A673 (cell line): ENCODE measurements at places on chromosomes 6 and 20. TPM values are rescaled to one million over a fixed set of nuclear protein-coding genes. Genes with fewer than 3 reads are reported as not detected.

Gene TP53RK
- total RNA-seq, result 16.4 and 20.6 TPM in 2 replicates

DNA sequence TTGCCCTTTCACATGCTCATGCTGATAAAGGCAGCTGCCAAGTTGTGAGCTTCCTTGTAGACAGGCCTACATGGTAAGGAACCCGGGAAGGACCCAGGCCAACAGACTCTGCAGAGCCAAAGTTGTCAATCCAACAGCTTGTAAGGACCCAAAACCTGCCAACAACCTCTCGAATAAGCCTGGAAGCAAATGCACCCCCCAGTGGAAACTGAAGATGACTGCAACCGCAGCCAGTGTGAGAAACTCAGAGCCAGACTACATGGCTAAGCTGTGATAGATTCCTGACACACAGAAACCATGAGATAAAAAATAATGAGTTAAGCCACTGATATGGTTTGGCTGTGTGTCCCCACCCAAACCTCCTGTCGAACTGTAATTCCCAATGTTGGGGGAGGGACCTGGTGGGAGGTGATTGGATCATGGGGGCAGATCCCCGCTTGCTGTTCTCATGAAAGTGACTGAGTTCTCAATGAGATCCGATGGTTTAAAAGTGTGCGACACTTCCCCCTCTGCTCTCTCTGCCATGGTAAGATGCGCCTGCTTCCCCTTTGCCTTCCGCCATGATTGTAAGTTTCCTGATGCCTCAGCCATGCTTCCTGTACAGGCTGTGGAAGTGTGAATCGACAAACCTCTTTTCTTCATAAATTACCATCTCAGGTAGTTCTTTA is 18.8 kb upstream of the CLPSL2 start:
- DNase-seq, result peak; percentile 68

Gene PLCB1
- 6.8 and 10.4 TPM in 2 replicates for total RNA-seq

DNA sequence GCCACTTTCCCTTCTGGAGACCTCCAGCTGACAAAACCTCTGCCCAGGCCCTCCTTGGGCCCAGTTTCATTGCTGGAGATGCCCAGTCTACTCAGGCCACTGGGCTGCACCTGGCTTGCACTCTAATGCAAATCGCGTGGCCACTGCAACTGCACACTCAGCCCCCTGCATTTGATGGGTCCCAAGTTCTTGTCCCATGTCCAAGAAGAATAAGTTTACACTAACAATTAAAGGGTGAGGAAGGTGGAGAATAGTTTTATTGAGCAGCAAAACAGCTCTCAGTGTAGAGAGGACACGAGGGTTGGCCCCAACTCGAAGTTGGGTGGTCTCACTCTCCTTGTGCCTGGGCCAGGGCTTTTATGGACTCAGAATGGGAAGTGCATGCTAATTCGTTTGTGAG is 31.9 kb upstream of the THEMIS start:
- DNase-seq, result no peak

GRCh38 chr20:49381558-49382493 is 100.6 kb downstream of the KCNB1 start:
- peak; percentile 45 for DNase-seq

GRCh38 chr6:34657307-34657978 is 39.1 kb downstream of the ILRUN start:
- peak; percentile 64 for DNase-seq

DNA sequence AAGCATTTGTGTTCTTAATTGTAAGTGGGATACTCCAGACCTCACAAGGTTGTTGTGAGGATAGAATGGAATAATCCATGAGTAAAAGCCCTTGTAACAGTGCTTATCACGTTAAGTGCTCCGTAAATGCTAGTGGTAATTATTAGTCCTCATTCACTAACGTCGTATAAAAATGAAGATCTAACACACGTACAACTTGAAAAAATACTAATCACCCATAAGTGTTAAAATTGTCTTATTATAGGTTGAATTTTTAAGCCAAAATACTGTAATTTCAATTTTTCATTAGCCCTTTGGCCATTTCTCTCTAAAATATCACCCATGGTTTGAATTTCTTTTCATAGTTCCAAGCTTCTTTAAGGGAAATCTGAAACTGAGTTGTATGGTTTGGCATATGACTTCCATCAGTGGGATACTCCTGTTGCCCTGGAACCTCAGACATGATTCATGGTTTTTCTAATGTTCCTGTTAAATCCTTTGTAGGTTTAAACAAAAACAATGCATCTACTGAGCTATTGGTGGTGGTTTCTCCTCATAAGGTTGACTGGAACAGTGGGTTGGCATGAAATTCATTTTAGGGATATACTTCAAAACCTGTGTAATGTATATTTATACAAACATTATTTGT is 19.1 kb downstream of the XRN2 start:
- DNase-seq, result no peak

GRCh38 chr6:104506429-104506828 is 353.3 kb downstream of the HACE1 start:
- no peak for DNase-seq

DNA sequence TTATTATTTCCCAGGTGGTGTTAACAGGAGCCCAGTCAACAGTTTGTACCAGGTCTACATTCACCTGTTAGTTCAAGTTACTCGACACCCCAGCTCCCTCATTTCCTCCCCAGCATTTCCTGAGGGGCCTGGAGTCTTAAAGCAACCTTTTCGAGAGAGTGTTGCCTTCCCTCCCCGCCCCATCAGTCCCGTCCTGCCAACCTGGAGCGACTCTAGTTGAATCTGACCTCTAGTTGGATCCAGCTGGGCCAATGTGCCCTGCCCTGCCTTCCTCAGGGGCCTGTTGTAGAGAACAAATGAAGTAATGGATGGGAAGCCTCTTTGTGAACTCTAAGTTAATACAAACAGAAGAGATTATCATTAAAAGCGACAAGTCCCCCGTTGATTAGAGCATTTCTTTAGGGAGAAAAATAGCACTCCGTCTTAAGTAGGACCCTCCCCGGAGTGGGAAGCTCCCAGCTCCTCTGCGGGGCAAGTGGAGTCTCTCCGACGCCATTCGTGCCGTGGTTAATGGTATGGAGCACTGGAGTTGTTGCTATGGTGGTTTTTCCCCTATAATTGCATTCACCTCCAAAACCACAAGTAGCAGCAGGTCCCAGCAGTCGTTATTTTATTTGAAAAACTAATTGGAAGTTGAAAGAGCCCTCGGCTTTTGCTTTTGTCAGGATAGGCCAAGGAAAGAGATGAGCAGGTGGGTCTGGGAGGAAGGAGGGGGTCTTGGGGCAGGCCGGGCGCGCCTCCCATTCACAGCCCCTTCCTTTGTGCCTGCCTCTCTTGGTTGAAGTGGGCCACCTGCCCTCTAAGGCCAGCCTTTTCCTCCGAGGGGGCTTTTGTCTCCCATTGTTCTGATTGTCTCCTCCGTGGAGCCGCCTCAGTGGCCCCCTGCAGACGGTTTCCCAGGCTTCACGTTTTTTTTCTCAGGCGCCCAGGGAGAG is 16.1 kb downstream of the GHRH start:
- DNase-seq, result no peak

GRCh38 chr6:131135244-131136020 is at the start of gene AKAP7:
Gene AKAP7 (plus strand): TSS chr6:131135467. CDS start chr6:131135764, 297 bp downstream.
- DNase-seq, result peak; percentile 87

- no peak for DNase-seq
Measured at GRCh38 chr6:166529586-166529985, 56.9 kb downstream of the RAMACL start.

DNA sequence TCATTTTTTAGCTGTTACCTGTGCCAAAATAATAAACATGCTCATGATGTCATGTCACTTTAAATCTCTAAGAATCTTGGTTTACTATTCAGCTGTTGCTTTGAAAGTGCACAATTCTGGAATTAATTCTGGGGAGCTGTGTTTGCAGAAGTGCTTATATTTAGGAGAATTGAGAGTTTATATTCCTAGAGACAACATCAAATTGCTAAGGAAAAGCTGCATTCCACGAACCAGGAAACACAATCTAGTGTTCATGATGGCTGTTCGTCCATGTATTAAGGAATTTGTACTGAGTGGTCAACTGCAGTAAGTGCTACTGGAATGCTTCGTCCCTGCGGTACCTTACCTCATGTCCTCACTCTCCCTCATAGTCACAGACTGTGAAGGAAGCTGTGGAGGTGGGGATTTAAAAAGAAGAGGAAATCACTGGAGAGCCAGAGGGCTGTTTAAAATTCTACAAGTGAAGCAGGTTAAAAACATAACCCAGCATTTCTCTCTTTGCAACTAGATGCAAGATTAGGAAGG is 161.0 kb downstream of the TRMT11 start:
- DNase-seq, result no peak

GRCh38 chr6:154605178-154605881 is 94.8 kb upstream of the CNKSR3 start:
- DNase-seq, result peak; percentile 34

GRCh38 chr6:33981421-33981820 is 164.5 kb downstream of the GRM4 start:
- DNase-seq, result no peak
